Activated CD4-positive, alpha-beta T cell treated with anti-CD3 and anti-CD28 coated beads, Interleukin-2, Interleukin-6, amounts not matched to agents 100 ng/mL and 50 ng/mL, durations not matched to agents 16 hours and 8 hours (primary cell): ENCODE measurements at places on chromosomes 3 and 15.

DNA sequence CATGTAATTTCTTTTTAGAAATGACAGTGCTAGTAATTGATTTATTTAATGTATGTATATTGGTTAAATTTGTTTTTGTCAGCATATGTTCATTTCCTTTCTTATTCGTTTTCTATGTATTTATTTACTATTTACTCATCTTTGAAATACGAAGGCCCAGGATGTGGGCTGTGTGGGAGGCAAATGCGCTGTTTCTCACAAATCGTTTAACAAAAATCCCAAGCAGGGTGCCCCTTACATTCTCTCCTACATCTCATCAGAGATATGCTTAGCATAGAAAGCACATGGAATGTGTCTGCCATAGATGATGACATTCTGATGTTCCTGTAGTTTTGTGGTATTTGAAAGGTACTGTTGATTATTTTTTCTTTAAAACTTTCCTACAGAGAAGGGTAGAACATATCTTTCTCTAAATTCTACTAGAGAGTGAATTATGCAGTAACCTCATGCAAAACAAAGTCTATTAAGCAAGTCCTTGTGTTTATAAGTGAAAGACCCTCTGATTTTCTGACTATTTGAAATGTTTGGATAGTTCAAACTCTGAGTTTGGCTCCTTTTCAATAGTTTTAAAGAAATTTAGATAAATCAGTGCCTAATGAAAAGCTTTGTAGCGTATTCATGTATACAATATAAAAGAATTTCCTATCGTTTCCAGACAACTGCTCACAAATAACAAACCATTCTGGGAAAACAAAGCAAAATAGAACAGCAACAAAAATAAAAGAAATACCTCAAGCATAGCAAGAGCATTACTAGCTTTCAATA is 111.1 kb upstream of the VGLL3 start:
- no peak for DNase-seq

- DNase-seq: no peak
These were observed 3.4 kb downstream of the GHSR start for GRCh38 chr3:172444821-172445220.

DNA sequence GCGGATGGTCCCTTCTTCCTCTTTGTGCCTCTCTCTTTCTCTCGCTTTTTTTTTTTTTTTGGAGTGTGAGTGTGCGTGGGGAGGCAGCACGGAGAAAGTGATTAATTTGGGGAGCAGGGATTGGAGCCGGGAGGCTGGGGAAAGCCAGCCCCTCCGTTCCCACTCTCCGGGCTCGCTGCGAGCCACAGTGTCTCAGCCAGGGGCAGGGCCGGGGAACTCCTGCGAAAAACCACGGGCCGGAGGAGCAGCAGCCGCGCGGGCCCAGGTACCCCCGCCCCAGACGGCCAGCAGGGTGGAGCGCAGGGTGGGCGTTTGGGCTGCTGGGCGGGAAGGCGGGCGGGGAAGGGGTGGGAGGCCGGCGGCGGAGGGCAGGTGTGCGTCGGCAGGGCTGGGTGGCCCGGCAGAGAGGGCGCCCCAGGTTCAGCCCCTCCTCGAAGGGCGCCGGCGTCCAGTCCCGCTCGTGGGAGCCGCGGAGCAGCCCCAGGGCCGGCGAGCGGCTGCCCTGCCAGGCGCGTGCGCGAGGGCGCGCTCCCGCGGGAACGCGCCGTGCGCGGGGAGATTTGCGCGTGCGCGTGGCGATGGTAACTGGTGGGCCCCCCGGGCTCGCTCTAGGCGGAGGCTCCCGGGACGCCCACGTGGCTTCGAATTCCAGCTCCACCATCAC is 1.4 kb downstream of the CHL1 start:
- no peak for DNase-seq

GRCh38 chr15:60373327-60373726 is 24.5 kb downstream of the ANXA2 start:
- DNase-seq: no peak
